NCI-H1694 treated with DMSO at 0.1 percent for 48 hours (cell line): ENCODE measurements at places on chromosomes 3 and 15.

- no peak for DNase-seq
Observed at GRCh38 chr3:148880681-148881080, 15.6 kb downstream of the CPA3 start.

DNA sequence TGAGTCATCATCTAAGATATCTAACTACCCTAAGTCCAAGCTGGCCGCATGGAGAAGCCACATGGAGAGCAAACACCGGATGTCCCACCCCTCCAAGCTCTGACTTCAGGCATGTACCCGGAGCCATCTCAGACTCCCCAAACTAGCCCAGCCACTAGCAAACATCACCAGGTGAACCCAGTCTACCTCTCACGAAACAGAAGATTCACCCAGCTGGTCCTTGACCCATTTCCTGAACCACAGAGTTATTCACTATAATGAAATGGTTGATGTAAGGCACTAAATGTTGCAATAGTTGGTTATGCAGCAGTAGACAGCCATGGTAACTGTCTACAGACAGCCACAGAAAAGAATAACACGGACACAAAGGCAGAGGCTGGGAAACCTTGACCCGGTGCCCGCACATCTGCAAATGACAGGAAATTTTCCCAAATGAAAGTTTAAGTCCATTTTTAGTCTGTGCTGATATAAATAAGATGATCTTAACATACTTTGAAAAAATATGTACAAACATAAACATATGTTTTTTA, 265.5 kb upstream of the ATP10A start:
- no peak for DNase-seq

DNA sequence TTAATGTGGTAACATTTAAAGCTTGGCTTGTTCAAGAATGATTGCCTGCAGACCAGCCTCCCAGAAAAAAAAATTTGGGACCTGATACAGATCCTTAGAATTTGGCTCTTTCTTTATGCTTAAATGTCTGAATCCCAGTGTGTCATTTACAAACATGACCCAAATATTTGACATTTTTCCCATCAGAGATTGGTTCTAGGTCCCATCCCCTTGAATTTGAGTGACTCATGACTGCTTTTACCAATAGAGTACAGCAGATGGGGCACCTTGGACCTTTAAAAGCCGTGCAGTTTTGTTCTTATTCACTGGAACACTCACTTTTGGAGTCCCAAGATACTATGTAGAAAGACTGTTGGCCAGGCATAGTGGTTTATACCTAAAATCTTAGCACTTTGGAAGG, 231.6 kb downstream of the ZIC1 start:
- DNase-seq, result no peak

GRCh38 chr3:66592016-66592761, 91.4 kb upstream of the LRIG1 start:
- DNase-seq, result no peak

- no peak for DNase-seq
Observed at GRCh38 chr3:12198301-12198700, 39.6 kb upstream of the TIMP4 start.

GRCh38 chr3:162863579-162863978, 1367.0 kb downstream of the OTOL1 start:
- no peak for DNase-seq

DNA sequence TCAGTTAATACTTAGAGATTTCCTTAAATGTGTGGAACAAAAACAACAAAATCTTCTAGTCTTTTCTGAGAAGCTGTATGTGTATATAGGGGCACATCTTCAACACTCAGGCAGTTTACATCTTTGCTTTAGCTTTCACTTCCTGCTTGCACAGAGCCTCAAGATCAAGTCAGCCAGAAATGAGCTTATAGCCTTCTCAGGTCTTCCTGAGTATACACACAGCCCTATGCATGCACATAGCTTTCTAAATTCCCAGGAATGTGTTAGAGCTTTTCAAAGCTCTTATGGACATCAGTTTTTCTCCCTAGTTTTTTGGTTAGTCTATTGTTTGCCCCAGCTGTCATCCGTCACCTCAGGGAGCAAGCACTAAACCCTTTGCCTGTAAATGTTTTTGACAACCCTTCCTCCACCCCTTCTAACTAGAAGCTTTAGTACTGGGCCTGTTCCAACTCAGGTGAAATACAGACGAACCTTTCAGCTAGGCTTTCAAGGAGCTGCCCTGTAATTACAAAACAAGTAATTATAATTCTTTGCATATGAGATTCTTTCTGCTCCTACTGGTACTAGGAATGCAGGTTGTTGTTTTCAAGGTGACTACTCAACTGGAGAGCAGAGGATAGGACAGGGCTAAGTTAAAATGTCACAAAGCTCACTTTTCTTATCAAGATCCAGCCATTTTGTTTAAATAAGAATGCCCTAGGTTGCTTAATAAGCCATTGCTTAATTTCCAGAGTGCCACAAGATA, 22.6 kb upstream of the MTMR10 start:
- no peak for DNase-seq

DNA sequence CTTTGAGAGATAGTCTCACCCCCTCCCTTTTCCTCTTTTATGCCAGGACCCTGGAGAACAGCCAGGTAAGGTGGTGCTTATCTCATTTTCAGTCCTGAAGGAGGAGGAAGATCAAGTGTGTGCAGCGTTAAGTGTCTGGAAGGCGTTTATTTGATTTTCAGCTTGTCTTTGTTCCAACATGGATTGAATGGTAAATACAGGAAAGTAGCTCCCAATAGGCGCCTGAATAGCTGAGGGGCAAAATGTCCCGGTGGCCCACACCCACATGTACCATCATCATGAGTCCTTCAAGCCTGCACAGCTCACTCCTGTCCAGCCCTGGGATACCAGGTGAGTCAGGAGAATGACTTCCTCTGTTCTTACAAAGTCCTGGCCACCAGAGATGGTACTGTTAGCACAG, 73.5 kb downstream of the CEMIP start:
- DNase-seq, result no peak

DNA sequence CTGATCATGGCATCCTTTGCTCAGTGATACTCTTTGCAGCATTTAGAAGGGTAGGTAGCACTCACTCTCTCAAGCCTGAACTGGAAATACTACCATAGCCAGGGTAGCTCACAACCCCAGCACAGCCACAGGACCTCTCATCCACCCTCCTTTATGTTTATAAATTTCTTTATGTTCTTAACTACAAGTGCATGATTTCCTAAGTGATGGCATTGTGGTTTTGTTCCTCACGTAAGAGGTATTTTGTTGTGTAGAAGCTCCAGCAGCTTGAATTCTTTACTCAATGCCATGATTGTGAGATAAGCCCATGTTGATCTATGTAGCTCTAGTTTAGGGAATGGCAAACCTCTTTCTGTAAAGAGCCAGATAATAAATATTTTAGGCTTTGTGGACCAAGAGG, 7.9 kb upstream of the RTP3 start:
- DNase-seq, result no peak

GRCh38 chr15:101055411-101055810, 136.3 kb downstream of the LRRK1 start:
- no peak for DNase-seq

DNA sequence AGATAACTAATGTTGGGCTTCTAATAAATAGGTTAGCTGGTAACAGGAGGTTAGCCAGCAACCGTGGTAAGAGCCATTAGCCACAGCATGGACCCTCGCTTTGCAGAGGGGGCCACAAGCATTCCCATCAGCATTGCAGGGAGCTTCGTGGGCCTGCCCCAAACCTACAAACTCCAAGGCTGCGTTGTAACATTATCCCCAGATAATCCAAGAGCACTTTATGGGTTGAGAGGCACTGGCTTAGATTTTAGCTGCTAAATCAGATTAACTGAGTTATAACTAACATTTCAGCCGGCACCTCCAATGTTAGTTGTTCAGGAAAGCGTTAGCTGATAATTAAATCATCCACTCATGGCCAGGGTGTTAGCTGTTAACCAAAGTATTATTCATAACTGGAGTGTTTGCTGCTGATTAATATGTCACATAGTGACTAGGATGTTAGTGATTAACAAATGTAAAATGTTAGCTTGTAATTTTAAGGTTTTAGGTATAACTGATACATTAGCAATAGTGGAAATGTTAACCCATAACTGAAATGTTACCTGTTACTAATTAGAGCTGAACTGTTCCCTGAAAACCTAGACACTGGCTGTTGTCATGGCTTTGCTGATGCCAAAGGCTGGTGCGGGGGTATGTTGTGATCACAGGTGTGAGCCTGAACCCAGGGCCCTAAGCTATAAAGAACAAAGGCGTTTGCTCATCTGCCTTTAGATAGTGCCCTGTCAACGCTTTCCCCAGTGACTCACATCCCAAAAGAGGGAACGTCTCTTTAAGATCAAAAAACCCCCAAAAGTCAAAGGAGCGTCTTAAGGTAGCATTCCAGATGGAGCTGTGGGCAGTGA, 56.2 kb downstream of the SLC6A6 start:
- no peak for DNase-seq

DNA sequence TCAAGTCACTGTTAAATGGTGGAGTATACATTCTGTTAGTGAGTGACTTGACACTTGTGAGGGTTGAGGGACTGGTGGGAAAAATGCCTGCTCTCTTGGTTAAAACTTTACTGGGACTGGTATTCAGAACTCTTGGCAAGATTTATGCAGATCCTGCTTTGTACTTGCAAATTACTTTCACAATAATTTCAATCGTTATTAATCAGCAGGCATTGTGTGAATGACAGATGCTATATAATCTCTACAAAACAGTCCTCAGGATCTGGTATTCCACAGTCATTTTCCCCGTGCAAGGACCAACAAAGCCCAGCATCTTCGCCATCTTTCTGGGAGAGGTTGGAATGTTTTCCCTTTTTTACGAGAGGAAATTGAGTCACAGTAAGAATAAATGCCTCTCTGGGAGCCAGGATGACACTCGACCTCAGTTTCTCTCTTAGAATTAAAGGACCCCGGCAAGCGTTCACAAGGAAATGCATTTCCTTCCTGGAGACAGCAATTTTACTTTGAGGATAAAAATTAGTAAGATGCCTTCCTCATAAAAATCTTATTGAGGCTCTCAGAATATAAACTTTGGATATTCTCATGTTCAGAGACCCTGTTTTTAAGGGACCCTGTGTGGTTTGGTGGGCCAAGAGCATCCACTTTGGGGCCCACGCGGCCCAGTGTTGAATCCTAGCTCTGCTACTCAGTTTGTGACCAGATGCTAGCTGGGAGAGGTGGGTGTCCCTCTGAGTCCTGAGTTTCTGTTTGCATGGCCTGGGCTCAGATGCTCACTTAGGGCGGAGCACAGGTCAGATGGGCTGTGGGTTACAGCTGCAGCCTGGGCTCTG, 45.3 kb upstream of the PLCL2 start:
- DNase-seq, result no peak

DNA sequence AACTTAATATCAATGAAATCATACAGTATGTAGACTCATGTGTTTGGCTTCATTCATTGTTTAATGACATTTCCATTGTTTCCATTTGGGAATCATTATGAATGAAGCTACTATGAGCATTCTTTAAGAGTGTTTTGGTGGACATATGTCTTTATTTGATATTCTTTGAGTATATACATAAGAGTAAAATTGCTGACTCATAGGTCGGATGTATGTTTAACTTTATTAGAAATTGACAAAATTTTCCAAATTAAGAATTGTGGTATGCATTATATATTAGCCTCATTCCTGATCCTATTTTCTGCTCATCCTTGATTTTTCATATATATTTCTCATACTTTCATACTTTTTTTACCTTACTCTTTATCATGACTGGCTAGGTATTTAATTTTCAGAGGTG, 28.7 kb upstream of the CMC1 start:
- no peak for DNase-seq

- no peak for DNase-seq
Observed at GRCh38 chr3:172071780-172072330, 32.5 kb downstream of the FNDC3B start.

- peak; percentile 17 for DNase-seq
Observed at GRCh38 chr15:23073890-23074646, 34.7 kb upstream of the TUBGCP5 start.

DNA sequence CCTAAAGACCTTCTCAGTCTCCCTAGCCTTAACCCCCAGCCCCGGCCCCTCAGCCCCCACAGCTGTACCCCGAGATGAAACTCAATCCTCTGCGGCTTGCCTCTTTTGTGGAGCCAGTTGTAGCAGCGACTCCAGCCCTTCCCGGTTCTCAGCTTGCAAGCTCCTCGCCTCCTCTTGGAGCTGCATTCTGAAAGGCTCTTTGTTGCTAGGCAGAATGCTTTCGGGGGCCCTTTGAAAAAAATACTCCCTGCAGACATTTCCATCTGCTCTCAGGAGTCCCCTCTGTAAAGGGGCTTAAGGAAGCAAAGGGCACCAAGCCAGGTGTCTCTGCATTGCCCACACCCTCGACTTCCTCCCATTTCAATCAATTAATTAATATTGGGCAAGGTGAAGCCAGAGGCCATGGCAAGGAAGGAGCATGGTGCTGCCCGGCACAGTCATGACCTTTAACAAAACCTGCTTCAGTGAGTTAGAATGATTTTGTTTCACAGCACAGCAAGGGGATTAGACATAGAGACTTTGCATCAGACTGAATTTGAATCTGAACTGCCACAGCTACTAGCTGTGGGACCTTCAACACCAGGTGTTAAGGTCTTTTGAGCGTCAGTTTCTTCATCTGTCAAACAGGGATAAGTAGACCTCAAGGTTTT, 65.5 kb downstream of the SRGAP3 start:
- no peak for DNase-seq

DNA sequence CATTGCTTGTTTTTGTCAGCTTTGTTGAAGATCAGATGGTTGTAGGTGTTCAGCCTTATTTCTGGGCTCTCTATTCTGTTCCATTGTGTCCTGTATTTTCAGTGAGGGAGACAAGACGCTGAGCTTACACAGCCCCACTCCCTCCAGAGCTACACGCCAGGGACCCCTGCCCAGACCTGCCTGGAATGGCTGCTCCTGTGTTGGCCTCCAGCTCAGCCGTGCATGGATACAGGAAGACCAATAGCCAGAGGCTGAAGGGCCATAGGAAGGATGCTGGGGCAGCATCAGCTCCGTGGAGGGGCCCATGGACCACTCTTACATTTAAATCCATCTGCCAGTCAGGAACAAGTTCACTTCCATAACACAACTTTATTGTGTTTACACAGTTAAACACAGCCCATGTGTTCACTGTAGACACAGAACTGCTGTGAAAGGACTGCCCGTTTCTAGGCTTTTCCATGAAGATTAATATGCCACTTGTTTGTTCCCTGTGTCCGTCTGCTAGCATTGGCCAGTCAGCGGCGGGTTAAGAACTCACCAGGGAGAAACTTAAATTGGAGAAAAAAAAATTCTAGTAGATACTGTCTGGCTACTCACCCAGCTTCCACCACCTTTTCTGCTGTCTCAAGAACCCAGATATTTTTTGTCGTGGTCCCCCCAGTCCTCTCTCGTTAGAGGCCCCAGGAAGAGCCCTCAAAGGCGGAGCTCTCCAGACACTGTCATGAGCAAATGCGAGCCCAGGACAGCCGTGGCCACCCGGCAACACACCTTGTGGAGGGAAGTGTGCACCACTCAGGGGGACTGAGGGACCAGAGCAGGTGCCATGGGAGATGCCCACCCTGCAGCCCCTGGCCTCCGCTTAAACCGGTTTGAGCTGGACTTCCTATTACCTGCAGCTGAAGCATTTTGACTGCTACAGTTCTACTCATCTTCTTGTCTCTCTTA, 142.3 kb upstream of the MEF2A start:
- DNase-seq, result no peak

- peak; percentile 80 for DNase-seq
Observed at GRCh38 chr3:14651440-14652251, at the start of gene CCDC174. TSS of gene CCDC174 (plus strand) at chr3:14651762. CDS start at chr3:14651837, 75 bp downstream.
